Body of pancreas (tissue), 4 donors: ENCODE measurements at places on chromosomes 11 and 22. TPM values are rescaled to one million over a fixed set of nuclear protein-coding genes. Genes with fewer than 3 reads are reported as not detected.

DNA sequence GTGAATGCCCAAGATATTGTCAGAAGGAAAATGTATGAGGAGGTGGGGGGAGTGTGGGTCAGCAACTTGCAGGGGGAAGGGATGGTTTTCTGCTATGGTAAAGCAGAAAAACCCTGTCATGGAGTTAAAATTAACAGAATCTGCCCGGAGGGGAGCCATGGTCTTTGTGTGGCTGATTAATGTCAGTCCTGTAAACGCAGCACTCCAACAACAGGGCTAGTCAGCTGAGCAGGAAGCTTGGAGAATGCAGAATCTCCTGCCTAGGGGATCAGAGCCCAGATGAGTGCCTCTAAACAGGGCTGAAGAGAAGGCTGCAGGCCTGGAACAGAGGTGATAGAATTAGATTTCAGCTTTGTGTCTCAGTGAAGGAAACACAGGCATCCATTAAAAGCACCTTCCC is 140.9 kb upstream of the MTNR1B start:
- H3K36me3 ChIP-seq: no peaks in the 10 kb centered on the region
- no peak overlapping the region for H3K27ac ChIP-seq
- H3K4me3 ChIP-seq: no peak overlapping the region

GRCh38 chr22:37457093-37457893 is 28.9 kb downstream of the MFNG start:
- no peaks in the 10 kb centered on the region for H3K27me3 ChIP-seq
- H3K4me3 ChIP-seq: no peak overlapping the region
- peak; percentile 82 for DNase-seq
- H3K27ac ChIP-seq: no peak overlapping the region

GRCh38 chr11:120611581-120611980 is 100.0 kb downstream of the GRIK4 start:
- H3K36me3 ChIP-seq: no peaks in the 10 kb centered on the region
- DNase-seq: no peak
- H3K27me3 ChIP-seq: no peaks in the 10 kb centered on the region

GRCh38 chr11:72703267-72704008 is 29.2 kb upstream of the PDE2A start:
- H3K36me3 ChIP-seq: no peaks in the 10 kb centered on the region
- no peak for DNase-seq
- H3K27me3 ChIP-seq: no peaks in the 10 kb centered on the region
- H3K27ac ChIP-seq: no peak overlapping the region
- no peaks in the 10 kb centered on the region for H3K4me1 ChIP-seq

DNA sequence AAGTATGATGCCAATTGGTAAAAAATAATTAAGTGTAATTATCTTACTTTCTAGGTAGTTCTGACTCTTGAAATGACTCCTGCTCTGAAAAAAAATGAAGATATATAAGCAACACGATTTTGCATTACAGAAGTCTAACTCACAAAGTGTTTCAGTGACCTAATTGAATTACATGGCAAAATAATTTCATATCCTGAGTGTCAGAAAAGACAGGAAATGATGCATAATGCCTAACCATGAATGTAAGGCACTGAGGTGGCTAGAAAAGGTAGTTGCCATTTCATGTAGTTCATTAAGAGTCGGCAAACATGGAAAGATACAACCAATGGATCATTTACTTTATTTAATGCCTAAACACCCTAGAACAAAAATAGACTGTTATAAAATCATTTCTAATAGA is 113.5 kb downstream of the GUCY1A2 start:
- no peaks in the 10 kb centered on the region for H3K36me3 ChIP-seq
- no peak for DNase-seq
- no peak overlapping the region for H3K27ac ChIP-seq

The MS4A6E gene
- total RNA-seq: not detected

The SCGB1D4 gene
- not detected for total RNA-seq

The NNMT gene
- 276 TPM for total RNA-seq
